ENCODE measurements at places on chromosomes 2 and 18.

DNA sequence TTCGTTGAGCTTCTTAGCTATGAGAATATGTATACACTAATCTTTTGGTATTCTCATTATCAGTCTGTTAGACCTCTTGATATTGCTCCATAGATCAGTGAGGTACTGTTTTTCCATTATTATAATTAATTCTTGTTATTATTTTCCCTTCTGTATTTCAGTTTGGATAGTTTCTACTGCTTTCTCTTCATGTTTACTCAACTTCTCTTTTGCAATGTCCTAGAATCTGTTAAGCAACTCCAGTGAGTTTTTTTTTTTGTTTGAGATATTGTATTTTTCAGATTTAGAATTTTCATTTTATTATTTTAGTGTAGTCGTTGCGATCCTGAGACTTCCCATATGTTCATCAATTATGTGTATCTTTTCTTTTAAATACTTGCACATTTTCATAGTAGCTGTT lies 260.8 kb downstream of the SETBP1 start:
- DNase-seq = no peak

DNA sequence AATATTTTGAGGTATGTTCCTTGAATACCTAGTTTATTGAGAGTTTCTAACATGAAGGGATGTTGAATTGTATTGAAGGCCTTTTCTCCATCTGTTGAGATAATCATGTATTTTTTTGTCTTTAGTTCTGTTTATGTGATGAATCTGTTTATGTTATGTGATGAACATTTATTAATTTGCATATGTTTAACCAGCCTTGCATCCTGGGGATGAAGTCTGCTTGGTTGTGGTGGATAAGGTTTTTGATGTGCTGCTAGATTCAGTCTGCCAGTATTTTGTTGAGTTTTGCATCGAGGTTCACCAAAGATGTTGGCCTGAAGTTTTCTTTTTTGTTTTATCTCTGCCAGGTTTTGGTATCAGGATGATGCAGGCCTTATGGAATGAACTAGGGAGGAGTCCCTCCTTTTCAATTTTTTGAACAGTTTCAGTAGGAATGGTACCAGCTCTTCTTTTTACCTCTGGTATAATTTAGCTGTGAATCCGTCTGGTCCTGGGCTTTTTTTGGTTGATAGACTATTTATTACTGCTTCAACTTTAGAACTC lies 71.9 kb downstream of the EPC2 start:
- DNase-seq = no peak

- DNase-seq = no peak
Observed at GRCh38 chr2:56260415-56260814, 76.6 kb downstream of the CCDC85A start.

DNA sequence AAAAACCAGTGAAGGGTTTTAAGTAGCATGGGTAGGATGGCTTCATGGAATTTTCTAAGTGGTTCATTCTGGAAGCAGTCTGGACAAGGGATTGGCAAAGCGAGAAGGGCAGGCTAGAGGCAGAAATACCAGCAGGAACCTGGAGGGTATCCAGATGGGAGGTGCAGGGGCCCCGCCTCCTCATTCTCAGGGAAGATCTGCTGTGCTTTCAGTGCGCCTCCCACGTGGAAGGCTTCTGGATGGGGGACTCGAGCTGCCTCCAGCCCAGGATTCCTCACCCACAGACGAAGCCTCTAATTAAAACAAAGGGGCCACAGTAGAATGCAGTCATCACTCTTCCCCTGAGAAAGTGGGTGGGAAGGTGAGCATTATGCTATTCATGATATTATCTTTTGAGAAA lies 79.8 kb downstream of the VSNL1 start:
- DNase-seq = no peak

DNA sequence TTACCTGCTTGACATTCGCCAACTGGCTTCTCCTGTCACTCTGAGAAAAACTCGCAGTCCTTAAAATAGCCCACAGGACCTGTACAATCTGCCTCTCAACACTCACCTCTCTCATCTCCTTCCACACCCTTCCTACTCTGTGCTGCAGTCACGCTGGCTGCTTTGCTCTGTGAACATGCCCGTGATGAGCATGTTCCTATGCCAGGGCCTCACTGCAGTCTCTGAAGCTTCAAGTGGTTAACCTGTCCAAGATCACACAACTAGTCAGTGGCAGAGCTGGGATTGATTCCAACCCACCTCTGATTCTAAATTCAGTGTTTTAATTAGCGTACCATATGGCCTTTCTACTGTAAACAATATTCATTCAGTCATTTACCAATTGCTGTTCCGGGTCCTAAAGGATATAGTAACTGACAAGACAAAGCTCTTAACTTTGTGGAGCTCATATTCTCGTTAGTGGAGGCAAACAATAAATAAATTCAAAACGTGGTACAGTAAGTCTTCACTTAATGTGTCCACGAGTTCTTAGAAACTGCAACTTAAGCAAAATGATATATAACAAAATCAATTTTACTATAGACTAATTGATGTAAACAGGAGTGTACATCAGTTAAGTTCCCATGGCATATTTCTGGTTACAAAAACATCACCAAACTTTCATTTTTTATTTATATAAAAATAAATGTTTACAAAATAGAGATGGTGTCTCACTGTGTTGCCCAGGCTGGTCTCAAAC lies 38.9 kb upstream of the FBXO11 start:
- DNase-seq = no peak
